ENCODE measurements at places on chromosomes 11 and 22.

DNA sequence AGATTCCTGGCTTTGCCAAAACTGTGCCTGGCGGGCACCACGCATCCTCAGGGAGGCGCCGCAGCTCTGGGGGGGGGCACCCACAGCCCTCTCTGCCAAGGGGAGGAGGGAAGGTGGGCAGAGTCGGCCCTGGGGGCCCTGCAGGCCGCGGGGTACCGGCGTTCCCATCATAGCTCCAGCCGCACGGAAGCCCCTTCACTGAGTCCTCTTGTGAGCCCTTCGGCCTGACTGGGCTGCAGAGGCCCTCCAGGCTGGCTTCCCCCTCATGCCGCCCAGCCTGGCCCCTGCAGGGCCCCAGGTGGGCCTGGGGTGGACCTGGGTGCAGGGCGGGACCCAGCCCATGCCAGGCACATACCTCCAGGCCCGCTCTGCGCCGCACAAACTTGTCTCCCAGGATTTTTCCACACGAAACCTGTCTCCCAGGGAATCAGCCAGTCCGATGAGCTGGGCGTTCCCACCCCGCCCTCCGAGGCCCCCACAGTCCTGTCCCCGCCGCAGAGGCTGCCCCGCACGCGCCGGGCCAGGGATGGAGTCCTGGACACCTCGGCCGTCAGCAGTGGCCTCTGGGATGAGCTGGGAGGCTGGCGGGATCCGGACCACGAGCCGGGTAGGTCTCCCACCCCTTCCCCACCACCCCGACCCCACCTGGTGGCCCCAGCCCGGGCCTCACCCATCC, 1.8 kb upstream of the PKP3 start:
- no peak for DNase-seq

DNA sequence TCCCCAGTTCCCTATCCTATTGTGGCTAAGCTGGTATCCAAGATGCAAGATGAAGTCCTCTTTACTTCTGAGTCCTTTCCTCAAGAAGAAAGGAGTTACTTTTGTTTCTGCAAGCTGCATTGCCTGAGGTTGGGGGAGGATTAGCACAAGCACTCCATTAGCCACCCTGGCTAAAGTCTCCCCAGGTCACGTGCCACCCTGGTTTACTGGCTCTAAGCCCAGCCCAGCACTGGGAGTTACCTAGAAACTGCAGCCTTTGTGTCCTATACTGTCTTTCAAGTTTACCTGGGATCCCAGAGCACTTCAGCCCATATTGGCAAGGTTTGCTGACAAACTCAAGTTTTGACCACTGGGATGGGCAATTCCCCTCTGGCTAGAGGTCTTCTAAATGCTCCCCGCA, 78.4 kb upstream of the DBX1 start:
- no peak for DNase-seq

GRCh38 chr11:42234451-42234951, 775.0 kb upstream of the LRRC4C start:
- no peak for DNase-seq

- DNase-seq, result no peak
These were observed 938 bp downstream of the FXYD6 start for GRCh38 chr11:117875382-117876058.

GRCh38 chr11:79173615-79174014, 267.2 kb downstream of the TENM4 start:
- DNase-seq, result no peak
